ENCODE measurements at places on chromosomes 13 and 19. TPM values are rescaled to one million over a fixed set of nuclear protein-coding genes. Genes with fewer than 3 reads are reported as not detected.

DNA sequence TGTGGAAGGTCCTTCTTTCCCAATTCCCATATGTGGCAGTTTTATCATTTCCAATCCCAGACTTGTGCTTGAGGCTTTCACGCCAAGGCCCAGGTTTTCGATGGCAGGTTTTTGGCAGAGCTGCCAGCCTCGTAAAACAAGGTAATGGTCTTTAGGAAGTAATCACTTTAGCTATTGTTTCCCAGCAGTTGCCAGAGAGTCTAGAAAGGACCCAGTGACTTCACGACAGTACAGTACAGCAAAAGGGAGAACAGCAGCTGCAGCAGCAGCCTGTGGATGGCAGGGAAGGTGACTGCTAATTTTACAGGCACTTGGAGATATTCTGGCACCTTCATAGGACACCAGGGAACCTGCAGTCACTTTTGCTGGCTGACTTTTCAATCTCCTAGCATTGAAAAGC, 291.6 kb upstream of the MAB21L1 start:
- no peak for DNase-seq

FFAR3 gene
- 0.29 TPM for total RNA-seq

GRCh38 chr13:98524391-98524790, 52.5 kb downstream of the STK24 start:
- DNase-seq, result no peak

DNA sequence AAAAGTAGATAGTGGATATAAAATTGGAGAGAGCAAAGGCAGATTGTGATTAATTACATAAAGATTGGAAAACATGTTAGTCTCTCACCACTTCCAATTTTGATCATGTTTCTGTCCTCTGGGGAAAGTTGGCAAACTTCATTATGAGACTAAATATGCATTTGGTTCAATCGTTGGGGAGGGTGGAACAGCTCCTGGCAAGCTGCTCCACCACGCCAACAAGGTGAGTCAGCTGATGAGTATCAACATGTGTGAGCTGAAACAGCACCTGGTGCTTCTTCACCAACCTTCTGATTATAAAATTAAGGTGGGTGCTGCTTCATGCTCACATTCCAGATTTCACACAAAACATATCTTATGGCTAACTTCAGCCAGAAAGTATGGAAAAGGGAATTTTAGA, 1784.6 kb downstream of the SLITRK5 start:
- no peak for DNase-seq

DNA sequence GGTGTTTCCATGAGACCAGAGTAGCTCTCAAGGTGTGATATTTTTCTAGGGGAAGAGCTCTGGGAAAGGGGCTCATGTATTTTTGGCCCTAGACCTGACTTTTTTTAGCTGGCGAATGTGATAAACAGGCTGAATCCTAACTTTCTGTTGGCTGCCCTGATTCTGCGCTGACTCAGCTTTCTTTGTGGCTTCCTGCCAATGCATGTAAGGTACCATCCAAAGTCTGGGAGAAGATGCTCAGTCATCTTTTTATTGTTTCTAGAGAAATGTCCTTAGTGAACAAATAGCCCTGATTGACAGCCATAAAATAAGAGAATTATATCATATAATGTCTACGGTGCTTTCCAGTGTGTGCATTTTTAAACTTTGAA, 113.6 kb upstream of the MBNL2 start:
- DNase-seq, result no peak

Data from mucosa of gallbladder (tissue), 1 donor.